Ecto neural progenitor cell (in vitro differentiated cells): ENCODE measurements at places on chromosomes 7 and 10.

GRCh38 chr7:7321681-7322080 lies 139.3 kb downstream of the C1GALT1 start:
- no peak for DNase-seq

DNA sequence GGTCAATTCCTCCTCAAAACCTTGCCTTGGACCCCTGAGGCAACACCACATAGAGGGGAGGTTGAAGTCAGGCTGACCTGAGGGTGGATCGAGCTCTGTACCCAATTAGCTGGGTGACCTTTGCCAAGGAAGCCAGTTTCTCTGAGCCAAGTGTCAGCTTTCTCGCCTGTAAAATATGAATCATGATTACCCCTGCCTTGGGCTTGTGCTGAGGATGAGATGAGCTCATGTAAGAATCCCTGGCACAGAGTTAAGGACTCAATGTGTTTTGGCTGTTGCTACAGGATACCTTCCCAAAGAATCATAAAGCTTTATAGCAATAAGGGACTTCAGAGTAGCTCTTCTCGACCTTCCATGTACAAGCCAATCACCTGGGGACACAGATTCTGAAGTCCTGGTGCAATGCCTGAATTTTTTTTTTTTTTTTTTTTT lies 43.5 kb upstream of the CACUL1 start:
- no peak for DNase-seq

- DNase-seq = no peak
These were observed 50.4 kb downstream of the CFAP46 start for GRCh38 chr10:132892004-132892403.

GRCh38 chr7:3605222-3605621 lies 304.2 kb downstream of the SDK1 start:
- DNase-seq = no peak

DNA sequence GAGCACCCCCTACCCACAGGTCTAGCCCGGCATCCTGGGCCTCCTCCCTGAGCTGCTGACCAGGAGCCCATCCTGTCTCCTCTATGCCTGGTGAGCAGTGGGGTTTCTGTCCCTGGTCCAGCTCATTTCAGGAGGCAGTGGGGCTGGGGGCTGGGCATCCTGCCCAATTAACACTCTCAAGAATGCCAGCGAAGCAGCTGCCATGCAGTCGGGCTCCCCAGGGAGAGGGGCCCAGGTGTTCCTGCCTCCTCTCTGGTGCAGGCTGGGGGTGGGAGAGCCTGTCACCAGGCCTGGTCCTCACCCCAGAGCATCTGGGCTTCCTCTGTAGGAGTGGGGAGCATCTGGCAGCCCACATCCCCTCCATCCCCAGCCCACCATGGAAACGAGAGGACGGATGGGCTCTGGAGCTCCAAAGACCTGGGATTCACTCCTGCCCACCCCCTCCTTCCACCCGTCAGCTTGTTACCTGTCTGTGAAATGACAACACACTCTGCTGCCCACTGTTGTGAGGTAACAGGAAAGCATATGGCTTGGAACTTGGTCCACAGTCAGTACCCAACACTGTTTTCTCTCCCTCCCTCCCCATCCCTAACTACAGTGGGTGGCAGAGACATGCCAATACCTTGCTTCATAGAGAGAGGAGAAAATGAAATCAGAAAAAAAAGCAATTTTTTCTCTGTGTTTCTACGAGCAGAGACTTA lies 69.1 kb downstream of the SLIT1 start:
- no peak for DNase-seq

- DNase-seq = no peak
These were observed 164.6 kb downstream of the ANKRD30A start for GRCh38 chr10:37289833-37290464.

- no peak for DNase-seq
These were observed 9.1 kb downstream of the LAMB1 start for GRCh38 chr7:107993891-107994291.

DNA sequence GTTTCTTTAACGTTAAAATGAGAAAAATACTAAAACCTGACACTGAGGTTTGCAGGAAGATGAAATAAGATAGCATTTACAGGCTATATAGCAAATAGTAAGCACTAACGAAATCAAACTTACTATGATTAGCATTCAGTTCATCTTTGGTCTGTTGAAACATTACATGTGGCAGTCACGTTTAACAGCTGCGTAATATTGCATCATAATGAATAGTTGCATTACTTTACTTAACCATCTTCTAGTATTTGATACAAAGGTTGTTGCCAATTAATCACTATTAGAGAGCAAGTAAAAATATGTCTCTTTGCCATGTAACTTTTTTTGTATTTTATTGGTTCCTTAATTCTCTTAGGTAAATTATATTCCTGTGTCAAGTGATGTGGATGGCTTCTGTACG lies 131.8 kb upstream of the GHITM start:
- DNase-seq = no peak

- no peak for DNase-seq
These were observed 521.8 kb downstream of the GATA3 start for GRCh38 chr10:8576281-8576680.

GRCh38 chr10:123604506-123604905 lies 61.6 kb upstream of the GPR26 start:
- DNase-seq = no peak

GRCh38 chr7:65925040-65925439 lies 52.2 kb downstream of the VKORC1L1 start:
- no peak for DNase-seq
